Activated CD4-positive, alpha-beta T cell treated with anti-CD3 and anti-CD28 coated beads for 36 hours (primary cell): ENCODE measurements at places on chromosomes 6 and 20.
A peak's percentile ranks its signal among the peaks of the same experiment; 100 is the strongest.

- DNase-seq: peak; percentile 56
These were observed 999 bp upstream of the EHMT2 start for GRCh38 chr6:31898383-31899011.

- no peak for DNase-seq
These were observed 37.3 kb upstream of the TGM2 start for GRCh38 chr20:38202153-38202981.

DNA sequence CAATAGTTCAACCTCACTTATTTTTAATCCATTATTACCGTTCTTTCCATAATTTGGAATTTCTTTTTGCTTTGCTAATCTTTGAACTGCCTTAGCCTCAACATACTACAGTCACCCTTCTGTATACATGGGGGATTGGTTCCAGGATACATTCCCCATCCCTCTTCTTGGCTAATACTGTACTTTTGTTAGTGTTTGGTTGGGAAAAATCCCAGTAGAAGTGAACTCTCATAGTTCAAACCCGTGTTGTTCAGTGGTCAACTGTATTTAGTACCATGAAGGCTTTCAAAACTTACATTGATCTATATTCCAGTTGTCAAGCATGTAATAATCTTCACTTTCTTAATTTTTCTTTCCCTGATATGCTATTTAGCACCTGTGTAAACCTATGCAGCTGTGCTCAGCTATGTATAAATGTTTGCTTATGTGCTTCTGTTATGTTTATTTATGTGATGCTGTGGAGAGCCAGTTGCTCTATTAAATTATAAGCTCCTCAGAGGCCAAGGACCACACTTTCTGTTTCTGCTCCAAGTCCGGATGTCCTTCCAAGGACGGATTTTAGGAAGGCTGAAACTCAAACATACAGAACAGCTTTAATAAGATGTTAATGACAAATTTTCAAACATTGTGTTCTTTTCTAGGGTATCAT lies 33.3 kb upstream of the LAMA4 start:
- no peak for DNase-seq

- DNase-seq: peak; percentile 76
These were observed at the start of gene RGL2 for GRCh38 chr6:33298773-33299236. RGL2 (minus strand) TSS chr6:33298942; CDS start chr6:33298610, 332 bp downstream.

GRCh38 chr20:31913431-31914157 lies 38.3 kb downstream of the PDRG1 start:
- no peak for DNase-seq

GRCh38 chr6:142238881-142239280 lies 62.9 kb upstream of the ADGRG6 start:
- no peak for DNase-seq

- DNase-seq: no peak
These were observed 83.3 kb downstream of the SOD2 start for GRCh38 chr6:159609652-159610178.

GRCh38 chr6:30227242-30227722 lies 14.1 kb upstream of the TRIM26 start:
- DNase-seq: no peak

DNA sequence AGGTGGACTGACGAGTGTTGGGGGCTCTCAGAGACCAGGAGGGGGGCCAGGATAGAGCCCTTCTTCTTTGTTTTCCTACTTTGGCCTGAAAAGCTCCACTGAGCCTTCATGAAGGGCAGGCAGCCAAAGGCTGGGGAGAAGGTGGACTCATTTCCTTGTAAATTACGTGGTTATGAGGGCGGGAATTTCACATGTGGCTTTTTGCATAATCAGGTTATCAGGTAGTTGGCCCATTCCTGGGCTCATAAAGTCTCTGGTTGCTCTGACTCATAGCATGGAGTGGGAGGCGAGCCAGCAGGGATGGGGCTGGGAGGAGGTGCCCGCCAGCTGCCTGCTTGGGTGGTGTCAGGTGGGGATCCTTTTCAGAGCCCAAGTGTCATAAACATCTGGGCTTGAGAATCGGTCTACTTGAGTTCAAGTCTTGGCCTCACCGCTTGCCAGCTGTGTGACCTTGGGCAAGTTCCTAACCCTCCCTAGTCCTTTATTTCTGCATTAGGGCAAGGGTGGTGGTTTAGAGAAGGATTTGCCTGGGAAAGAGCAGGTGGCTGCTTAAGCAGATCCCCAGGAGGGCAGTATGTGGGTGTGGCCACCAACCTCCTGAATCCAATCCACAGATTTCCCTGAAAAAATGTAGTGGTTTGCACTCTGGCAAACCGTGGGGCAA lies 26.5 kb upstream of the RNF24 start:
- no peak for DNase-seq

DNA sequence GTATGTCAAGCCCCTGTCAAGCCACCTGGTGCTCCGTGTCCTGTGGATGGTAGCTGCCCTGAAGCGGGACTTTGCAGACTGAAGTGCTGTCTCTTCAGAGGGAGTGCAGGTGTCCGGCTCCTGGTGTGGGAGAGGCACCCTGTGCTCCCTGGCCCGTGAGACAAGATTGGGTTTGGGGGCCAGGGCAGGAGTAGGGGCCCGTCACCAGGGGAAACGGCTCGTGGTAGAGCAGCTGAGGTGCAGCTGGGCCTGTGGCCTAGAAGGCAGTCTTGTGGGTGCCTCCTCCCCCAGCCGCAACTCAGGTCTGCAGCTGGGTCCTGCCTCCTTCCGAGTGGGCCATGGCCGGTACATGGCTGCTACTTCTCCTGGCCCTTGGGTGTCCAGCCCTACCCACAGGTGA lies at the start of gene PTCRA:
Gene PTCRA, plus strand, starts transcription at position 322 of the 400 bp plus-strand sequence. Its CDS starts 17 bp downstream, at position 339.
- no peak for DNase-seq

GRCh38 chr6:106084106-106084988 lies 1.8 kb upstream of the PRDM1 start:
- no peak for DNase-seq

GRCh38 chr6:81073318-81073717 lies 679.2 kb downstream of the TENT5A start:
- DNase-seq: no peak

GRCh38 chr6:91719414-91719813 lies 1132.5 kb upstream of the MAP3K7 start:
- DNase-seq: no peak

- no peak for DNase-seq
These were observed 41.9 kb upstream of the SIM1 start for GRCh38 chr6:100506651-100507050.

GRCh38 chr20:49705358-49705757 lies 8.3 kb downstream of the B4GALT5 start:
- DNase-seq: peak; percentile 27

- DNase-seq: no peak
These were observed 214.7 kb downstream of the TFAP2C start for GRCh38 chr20:56843817-56844216.

DNA sequence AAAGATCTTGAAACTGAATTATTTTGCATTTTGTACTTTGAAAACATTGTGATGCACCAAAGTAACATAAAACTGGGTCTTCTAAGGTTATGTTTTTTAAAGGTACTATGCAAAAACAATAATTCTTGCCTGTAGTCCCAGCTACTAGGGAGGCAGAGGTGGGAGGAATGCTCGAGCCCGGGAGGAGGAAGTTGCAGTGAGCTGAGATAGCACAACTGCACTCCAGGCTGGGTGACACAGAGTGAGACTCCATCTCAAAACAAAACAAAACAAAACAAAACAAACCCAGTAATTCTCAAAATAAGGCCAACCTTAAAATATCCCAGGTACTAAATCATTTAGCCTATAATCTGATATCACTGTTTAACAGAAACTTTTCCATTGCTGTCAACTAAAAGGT lies 269.6 kb downstream of the KHDC1L start:
- no peak for DNase-seq
